ENCODE measurements at places on chromosomes 5 and 9.

DNA sequence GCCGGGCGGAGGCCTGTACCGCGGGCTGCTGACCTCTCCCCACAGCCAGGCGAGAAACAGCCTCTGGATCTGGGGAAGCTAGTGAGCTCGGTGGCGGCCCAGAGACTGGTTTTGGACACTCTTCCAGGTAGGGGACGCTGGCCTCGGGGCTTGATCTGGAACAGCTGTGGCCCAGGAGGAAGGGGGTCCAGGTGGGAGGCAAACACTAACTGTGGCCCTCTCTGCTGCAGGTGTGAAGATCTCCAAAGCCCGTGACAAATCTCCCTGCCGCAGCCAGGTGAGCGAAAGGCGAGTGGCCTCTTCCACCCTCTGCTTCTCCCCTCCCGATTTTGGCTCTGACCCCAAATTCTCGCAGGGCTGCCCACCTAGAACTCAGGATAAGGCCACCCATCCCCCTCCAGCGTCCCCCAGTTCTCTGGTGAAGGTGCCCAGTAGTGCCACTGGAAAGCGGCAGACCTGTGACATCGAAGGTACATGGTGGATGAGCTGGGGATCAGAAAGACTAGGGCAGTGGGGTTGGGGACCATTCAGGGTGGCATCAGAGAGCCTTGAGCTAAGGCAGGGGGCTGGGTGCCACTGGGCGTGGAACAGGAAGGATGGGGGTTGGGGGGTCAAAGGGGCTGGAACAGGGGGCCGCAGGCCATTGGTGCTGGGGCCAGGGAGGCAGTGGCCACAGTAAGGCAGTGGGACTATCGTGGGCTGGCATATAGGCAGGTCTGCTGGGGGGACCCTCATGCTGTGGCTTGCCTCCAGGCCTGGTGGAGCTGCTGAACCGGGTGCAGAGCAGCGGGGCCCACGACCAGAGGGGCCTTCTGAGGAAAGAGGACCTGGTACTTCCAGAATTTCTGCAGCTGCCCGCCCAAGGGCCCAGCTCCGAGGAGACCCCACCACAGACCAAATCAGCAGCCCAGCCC lies 12.9 kb upstream of the SLC34A1 start:
- DNase-seq = no peak

GRCh38 chr9:91426123-91426745 lies 2.6 kb upstream of the NFIL3 start:
- DNase-seq = no peak

GRCh38 chr9:23220957-23221356 lies 605.1 kb downstream of the ELAVL2 start:
- no peak for DNase-seq

- DNase-seq = no peak
Observed at GRCh38 chr9:24986331-24986730, 440.6 kb upstream of the IZUMO3 start.

- peak; percentile 59 for DNase-seq
Observed at GRCh38 chr5:97245386-97245785, 62.3 kb upstream of the RIOK2 start.

DNA sequence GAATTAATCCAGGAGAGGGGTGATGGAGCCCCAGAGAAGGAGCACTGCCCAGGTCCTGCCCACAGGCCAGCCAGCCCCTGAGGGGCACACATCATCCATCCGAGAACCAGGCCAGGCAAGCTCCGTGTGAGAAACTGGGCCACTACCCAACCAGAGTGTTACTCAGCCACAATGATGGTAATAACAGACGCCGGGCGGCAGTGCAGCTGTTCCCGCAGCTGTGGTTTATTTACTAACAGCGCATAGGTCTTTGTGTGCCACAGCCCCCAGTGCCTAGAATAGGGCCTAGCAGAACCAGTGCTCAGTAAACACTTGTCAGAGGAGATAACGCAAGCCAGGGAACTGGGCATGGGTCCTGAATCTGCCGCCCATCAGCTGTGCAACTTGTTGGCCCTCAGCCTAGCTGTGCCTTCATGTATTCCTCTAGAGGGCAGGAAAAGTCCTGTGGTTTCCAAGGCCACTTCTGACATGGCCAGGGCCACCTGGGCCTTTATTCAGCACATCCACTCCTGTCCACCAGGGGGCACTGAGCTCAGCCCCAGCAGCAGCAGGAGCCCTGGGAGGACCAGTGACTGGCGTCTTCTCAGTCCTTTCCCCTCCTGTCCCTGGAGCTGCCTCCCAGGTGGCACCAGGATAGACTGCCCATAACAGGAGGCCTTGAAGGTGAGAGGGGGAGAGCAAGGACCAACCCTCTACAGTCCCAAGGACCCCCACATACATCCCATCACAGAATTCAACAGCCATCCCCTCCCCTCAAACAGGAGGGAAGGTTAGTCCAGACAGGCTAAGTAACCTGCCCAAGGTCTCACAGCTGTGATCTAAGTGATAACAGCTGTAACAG lies 2.1 kb downstream of the MXD3 start:
- DNase-seq = peak; percentile 68

- DNase-seq = no peak
Observed at GRCh38 chr9:133539991-133540697, 5.6 kb downstream of the ADAMTSL2 start.

- DNase-seq = peak; percentile 8
Observed at GRCh38 chr9:6305954-6306563, 22.1 kb upstream of the TPD52L3 start.

GRCh38 chr5:107032629-107033028 lies 638.1 kb downstream of the EFNA5 start:
- no peak for DNase-seq

- DNase-seq = no peak
Observed at GRCh38 chr5:131114754-131115153, 50.3 kb downstream of the HINT1 start.

GRCh38 chr9:37197158-37198038 lies 77.0 kb downstream of the ZCCHC7 start:
- DNase-seq = no peak

DNA sequence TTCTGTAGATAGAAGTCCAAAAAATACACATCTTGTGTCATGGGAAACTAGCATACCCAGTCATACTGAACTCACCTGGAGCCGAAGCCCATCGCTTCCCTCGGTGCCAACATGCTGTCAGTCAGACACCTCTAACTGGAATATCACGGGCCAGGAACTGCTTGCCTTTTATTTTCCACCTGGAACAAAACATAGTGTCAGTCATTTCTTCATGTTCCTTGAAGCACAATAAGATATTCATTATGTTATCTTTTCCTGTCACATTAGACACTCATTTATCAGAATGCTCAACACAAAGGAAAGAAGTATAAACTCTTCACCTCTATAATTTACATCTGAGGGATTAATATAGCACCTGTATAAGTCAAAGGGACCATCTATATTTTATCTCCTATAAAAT lies 674.4 kb downstream of the PTPRD start:
- no peak for DNase-seq

GRCh38 chr5:139795074-139796001 lies at the start of gene PSD2:
TSS of gene PSD2 (plus strand) at chr5:139795808. CDS start at chr5:139809441, 13,633 bp downstream.
- peak; percentile 32 for DNase-seq

DNA sequence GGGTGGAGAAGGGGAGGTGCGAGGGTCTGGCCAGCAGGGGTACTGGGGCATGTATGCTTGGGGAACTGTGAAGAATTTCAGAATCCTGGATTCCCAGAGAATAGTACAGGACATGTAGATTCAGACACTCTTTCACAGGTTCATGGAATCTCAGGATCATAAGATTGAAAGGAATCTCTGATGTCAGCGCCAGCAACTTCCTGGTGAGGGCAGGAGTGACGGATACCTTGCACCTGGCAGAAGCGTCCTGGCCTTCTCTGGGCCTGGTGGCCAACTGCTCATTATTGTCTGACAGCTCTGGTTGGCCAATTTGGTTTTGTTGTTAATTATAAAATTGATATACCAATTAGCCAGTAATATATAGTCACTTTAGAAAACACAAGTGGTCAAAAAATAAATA lies 6.9 kb downstream of the GM2A start:
- DNase-seq = no peak

GRCh38 chr9:469672-470551 lies 255.2 kb downstream of the DOCK8 start:
- peak; percentile 83 for DNase-seq

- DNase-seq = no peak
Observed at GRCh38 chr9:21670374-21670773, 132.1 kb upstream of the MTAP start.

DNA sequence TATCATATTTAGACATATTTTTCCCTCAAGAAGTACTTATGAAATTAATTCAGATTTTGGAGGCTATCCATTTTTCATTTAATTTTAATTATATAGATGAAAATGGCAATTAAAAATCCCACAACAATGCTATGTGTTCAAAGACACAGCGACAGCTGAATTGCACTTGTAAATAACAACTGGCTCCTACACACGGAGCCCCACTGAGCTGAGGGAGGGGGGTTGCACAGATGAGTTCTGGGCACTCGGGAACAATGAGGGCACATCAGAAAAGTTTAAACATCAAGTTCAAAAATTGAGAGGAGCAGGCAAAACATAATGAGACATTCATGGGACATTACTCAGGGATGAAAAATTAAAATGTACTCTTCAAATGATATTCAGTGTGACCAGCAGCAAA lies 104.9 kb downstream of the MARCHF3 start:
- no peak for DNase-seq

GRCh38 chr5:107196500-107197059 lies 474.2 kb downstream of the EFNA5 start:
- no peak for DNase-seq

Measured in neuronal stem cell (in vitro differentiated cells).